GM23248 (cell line): ENCODE measurements at places on chromosomes 1 and 21. TPM values are rescaled to one million over a fixed set of nuclear protein-coding genes. Genes with fewer than 3 reads are reported as not detected.

C1orf116 gene
- total RNA-seq, result not detected in 2 replicates

PLD5 gene
- 1.5 TPM in 1 of 2 replicates, not detected in the other for total RNA-seq

PTPRF gene
- total RNA-seq, result 15.0 and 16.3 TPM in 2 replicates

AADACL4 gene
- total RNA-seq, result not detected in 2 replicates

C1orf87 gene
- total RNA-seq, result not detected in 2 replicates

CRNN gene
- not detected in 2 replicates for total RNA-seq

DNA sequence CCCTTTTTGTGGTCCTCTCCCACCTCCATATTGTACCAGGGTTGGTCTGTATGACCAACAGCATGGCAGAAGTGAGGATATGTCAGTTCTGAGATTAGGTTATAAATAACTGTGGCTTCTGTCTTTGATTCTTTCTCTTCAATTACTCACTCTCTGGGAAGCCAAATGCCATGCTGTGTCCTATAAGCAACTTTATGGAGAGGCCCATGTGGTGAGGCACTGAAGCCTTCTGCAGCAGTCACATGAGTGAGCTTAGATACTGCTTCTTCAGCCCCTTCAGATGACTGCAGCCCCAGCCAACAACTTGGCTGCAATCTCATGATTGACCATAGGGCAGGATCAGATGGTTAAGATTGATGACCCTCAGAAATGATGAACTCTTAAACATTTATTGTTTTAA is 34.0 kb upstream of the SAMD13 start:
- H3K36me3 ChIP-seq, result no peaks in the 10 kb centered on the region
- no peak overlapping the region for H3K4me3 ChIP-seq
- H3K27me3 ChIP-seq, result no peaks in the 10 kb centered on the region
- H3K4me1 ChIP-seq, result peaks cover 4% of the 10 kb centered on the region; the same call in 1 of the 2 replicates

- no peaks in the 10 kb centered on the region for H3K27me3 ChIP-seq
Measured at GRCh38 chr1:100989306-100990077, 36.1 kb downstream of the DPH5 start.

GRCh38 chr1:36352125-36352909 is 28.9 kb upstream of the EVA1B start:
- no peaks in the 10 kb centered on the region for H3K27me3 ChIP-seq
- peaks cover 48% of the 10 kb centered on the region for H3K4me1 ChIP-seq
- peak overlapping the region; percentile 57; the same call in 1 of the 2 replicates for H3K4me3 ChIP-seq
- H3K27ac ChIP-seq, result peak overlapping the region; percentile 98
- peak; percentile 57 for DNase-seq
- peaks cover 23% of the 10 kb centered on the region; the same call in 1 of the 2 replicates for H3K36me3 ChIP-seq

DNA sequence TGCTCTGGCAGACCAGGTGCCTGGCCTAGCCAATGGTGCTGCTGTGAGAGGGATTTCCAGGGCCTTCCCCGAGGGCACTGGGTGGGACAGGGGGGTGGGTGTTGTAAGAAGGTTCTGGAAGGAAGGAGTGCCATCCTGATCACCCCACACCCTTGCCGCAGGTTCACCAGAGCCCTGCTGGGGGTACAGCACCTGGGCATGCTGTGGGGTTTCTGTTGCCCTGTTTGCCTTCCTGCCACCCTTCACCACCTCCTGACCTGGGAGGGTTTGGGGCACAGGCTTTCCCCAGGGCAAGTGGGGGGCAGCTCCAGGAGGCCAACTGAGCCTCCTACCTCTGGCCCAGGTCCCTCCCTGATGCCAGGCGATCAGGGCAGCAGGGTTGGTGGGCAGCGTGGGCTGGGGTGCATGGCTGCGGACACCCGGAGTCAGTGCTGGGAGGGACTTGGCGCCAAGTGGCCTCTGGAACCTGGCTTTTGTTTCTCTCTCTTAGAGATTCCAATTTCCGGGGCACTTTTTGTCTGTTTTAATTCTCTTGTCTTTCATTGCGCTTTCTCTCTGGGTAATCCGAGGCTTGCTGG is 318.8 kb downstream of the PTPRU start:
- DNase-seq, result no peak
- no peaks in the 10 kb centered on the region for H3K4me1 ChIP-seq
- no peak overlapping the region for H3K27ac ChIP-seq
- no peaks in the 10 kb centered on the region; the same call in 1 of the 2 replicates for H3K27me3 ChIP-seq
- H3K36me3 ChIP-seq, result no peaks in the 10 kb centered on the region
- no peak overlapping the region for H3K4me3 ChIP-seq

- no peak overlapping the region for H3K27ac ChIP-seq
- no peaks in the 10 kb centered on the region for H3K4me1 ChIP-seq
- DNase-seq, result no peak
- H3K27me3 ChIP-seq, result 0 out of 2 replicates have a peak, but pooled peaks cover 4% of the 10 kb centered on the region
- H3K4me3 ChIP-seq, result no peak overlapping the region
Measured at GRCh38 chr1:30474818-30475200, 248.6 kb downstream of the MATN1 start.

DNA sequence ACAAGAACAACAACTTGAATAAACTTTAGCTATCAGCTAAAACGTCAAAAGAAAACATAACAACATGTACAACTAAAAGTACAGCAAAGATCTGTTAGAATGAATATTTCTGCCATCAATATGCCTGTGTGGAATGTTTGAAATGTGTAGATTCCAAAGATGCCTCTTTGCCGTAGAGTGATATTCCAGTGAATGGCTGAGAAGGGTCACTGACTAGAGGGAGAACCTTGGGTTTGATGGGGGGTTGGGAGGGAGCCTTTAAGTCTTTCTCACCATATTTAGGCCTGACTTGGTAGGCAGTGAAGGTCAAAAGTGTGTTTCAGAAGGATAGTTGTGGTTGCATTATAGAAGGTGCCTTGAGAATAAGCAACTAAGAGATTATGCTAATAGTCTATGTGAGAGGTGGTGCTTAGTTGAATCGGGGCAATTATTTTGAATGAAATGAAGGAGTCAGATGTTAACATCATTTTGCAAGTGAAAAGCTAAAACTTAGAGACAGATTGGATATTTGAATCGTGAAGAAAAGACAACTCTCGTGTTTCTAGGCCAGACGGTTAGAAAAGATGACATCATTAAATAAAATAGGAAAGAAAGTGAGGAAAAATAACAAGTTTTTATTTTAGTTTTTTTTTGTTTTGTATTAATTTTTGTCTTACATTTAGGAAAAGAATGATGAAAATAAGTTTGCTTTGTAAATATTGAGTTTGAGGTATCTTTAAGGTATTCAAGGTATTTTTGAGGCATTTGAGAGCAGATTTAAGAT is 53.8 kb downstream of the PLA2G4A start:
- peaks cover 18% of the 10 kb centered on the region for H3K4me1 ChIP-seq
- no peaks in the 10 kb centered on the region for H3K27me3 ChIP-seq
- no peak overlapping the region for H3K27ac ChIP-seq
- no peak for DNase-seq
- no peak overlapping the region for H3K4me3 ChIP-seq
- H3K36me3 ChIP-seq, result no peaks in the 10 kb centered on the region; the same call in 1 of the 2 replicates

DNA sequence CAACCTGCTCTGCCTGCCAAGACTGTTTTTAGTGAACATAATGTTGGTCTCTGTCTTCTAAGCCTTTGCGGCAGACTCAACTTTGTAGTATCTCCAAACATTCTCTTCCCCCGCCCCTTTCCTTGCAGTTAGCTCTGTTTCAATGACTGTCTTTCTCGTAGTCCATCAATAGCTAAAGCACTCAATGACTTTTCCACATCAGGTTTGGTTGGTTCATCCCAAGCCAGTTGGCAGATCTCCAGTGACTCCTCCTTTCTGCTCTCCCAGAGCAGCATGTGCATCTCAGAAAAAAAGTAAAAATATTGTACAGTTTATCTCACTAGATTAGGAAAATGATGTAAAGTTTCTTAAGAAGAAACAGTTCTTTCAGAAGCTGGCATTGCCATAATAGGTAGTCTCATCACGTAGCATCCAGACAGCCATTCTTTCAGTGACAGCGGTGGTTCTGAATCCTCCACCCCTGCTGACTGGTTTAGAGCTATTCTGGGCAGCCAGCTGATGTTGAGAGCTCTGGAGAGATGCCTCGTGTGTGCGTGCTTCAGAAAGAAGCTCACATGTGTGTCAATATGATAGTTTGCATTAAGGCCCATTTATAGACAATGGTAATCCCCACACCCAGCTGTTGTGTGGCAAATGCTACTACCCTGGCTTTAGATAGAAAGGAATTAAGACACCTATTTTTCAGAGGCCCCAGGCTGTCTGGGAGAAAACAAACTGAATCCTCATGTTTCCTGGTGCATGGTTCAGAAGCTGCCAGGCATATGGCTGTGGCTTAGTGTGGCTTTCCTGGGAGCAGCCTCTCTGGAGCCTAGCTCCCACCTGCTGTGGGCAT is 53.2 kb downstream of the CNN3 start:
- H3K4me3 ChIP-seq, result no peak overlapping the region
- H3K36me3 ChIP-seq, result no peaks in the 10 kb centered on the region
- peaks cover 20% of the 10 kb centered on the region for H3K4me1 ChIP-seq
- no peak overlapping the region for H3K27ac ChIP-seq
